ENCODE measurements at places on chromosomes 7 and 10.

- H3K27me3 ChIP-seq: no peaks in the 10 kb centered on the region
- no peak for DNase-seq
- no peaks in the 10 kb centered on the region for H3K4me1 ChIP-seq
- H3K4me3 ChIP-seq: no peak overlapping the region
- no peak overlapping the region for H3K27ac ChIP-seq
- H3K36me3 ChIP-seq: no peaks in the 10 kb centered on the region
These were observed 75.3 kb downstream of the HIP1 start for GRCh38 chr7:75663302-75663907.

- H3K4me3 ChIP-seq: no peak overlapping the region
- DNase-seq: no peak
- no peaks in the 10 kb centered on the region for H3K4me1 ChIP-seq
- H3K36me3 ChIP-seq: peaks cover 91% of the 10 kb centered on the region
These were observed 41.3 kb downstream of the WDR37 start for GRCh38 chr10:1097436-1097835.

DNA sequence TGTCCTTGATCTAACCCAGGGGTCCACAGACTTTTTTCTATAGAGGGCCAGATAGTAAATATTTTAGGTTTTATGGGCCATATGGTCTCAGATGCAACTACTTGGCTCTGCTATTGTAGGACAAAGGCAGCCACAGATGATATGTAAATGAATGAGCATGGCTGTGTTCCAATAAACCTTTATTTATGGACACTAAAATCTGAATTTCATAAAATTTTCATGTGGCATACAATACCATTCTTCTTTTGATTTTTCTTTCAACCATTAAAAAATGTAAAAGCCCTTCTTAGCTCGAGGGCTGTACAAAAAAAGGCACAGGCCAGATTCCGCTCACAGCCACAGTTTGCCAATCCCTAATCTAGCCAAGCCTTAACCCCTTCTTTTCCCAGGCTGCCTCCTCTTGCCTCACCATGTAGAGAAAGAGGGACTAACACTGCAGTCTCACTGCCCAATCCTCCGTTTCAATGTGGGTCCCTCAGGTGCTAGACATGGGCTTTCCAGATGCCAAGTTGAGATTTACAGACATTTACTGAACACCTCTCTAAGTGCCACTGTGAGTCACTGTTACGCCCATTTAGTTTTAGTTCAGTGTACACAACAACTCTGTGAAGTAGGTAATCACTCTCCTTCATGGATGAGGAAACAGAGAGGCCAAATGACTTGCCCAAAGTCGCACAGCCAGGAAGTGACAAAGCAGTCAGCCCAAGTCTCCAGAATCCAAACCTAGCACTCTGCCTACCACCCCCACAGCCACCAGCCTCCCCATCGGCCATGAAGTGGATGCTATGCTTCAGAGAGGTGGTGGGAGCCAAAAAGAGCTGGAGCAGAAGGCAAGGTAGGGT, 132.6 kb upstream of the PDLIM1 start:
- no peak overlapping the region for H3K27ac ChIP-seq
- no peak overlapping the region for H3K4me3 ChIP-seq
- no peaks in the 10 kb centered on the region for H3K36me3 ChIP-seq
- H3K27me3 ChIP-seq: no peaks in the 10 kb centered on the region

GRCh38 chr7:575425-576366, 56.0 kb upstream of the PDGFA start:
- DNase-seq: no peak
- H3K27ac ChIP-seq: no peak overlapping the region
- no peaks in the 10 kb centered on the region for H3K4me1 ChIP-seq

GRCh38 chr10:13473986-13474385, 54.8 kb downstream of the BEND7 start:
- H3K27ac ChIP-seq: no peak overlapping the region
- no peaks in the 10 kb centered on the region for H3K4me1 ChIP-seq
- H3K36me3 ChIP-seq: no peaks in the 10 kb centered on the region
- H3K4me3 ChIP-seq: no peak overlapping the region
- DNase-seq: no peak

DNA sequence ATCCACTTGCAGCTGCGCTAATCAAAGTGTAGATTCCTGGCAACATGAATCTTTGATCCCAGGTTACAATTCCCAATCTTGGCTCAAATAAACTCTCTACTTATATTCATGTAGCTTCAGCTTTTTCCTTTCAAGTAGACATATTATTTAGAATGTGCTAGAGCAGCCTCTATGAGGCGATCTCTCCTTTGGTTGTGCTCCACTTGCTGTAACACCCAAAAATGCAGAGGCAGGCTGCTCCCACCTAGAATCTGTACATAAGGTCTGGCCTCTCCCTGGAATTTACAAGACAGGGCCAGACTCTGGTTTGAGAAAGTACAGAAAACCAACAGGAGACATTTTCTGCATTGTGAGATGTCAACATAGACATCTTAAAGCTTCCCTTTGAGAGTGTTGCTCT, 23.1 kb downstream of the ZNF107 start:
- H3K4me3 ChIP-seq: no peak overlapping the region
- peaks cover 27% of the 10 kb centered on the region for H3K4me1 ChIP-seq
- H3K27ac ChIP-seq: no peak overlapping the region
- DNase-seq: no peak
- peaks cover 50% of the 10 kb centered on the region for H3K36me3 ChIP-seq

GRCh38 chr7:141679014-141679413, 23.0 kb downstream of the DENND11 start:
- H3K27me3 ChIP-seq: no peaks in the 10 kb centered on the region
- H3K36me3 ChIP-seq: peaks cover 40% of the 10 kb centered on the region
- H3K4me3 ChIP-seq: no peak overlapping the region
- DNase-seq: no peak
- no peaks in the 10 kb centered on the region for H3K4me1 ChIP-seq
- H3K27ac ChIP-seq: no peak overlapping the region

DNA sequence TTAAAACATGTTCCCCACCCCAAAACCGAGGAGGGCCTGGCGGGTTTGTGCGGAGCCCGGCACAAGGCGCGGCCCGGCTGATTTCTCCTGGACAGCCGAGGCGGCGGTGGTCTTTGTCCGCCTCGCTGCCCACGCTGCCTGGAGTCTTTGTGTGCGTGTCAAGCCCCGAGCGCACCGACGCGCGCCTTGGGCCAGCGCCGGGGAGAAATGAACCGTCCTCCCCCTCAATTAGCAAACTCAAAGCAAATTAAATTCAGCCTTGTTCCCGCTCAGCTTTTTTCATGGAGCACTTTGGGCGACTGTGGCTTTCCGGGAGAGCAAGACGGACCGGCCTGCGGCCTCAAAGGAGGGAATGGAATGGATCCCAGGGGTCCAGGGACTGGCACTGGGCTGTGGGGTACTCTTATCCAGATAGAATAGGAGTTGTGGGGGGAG, 4.1 kb downstream of the EMX2 start:
- H3K36me3 ChIP-seq: no peaks in the 10 kb centered on the region
- no peak for DNase-seq
- no peak overlapping the region for H3K27ac ChIP-seq
- H3K4me3 ChIP-seq: no peak overlapping the region
- peaks cover 89% of the 10 kb centered on the region for H3K27me3 ChIP-seq

- H3K4me3 ChIP-seq: no peak overlapping the region
- no peak overlapping the region for H3K27ac ChIP-seq
- no peaks in the 10 kb centered on the region for H3K4me1 ChIP-seq
- no peaks in the 10 kb centered on the region for H3K27me3 ChIP-seq
- H3K36me3 ChIP-seq: no peaks in the 10 kb centered on the region
These were observed 75.9 kb downstream of the SORBS1 start for GRCh38 chr10:95485056-95485844.

DNA sequence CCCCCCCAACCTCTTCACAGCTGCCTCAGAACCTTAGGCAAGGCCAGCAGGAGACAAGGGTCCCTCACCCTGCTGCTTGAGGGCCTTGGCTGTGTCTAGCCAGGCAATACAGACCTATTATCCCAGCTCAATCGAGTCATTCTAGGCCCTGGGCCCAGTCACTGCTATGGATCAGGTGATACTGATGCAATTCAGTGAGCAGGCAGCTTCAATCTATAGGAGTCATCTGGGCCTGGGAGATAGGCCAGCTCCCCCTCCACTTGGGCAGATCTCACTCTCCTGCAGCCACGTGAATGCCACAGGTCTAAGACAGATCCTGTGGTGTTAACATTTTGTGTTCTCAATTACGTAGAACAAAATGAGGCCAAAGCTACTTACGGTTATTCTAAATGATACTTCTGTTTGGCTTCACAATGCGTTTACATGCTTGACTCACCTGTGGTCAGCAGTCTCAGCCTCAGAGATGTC, 68.0 kb upstream of the LRRC4 start:
- H3K27ac ChIP-seq: no peak overlapping the region
- H3K36me3 ChIP-seq: peaks cover 5% of the 10 kb centered on the region
- H3K27me3 ChIP-seq: no peaks in the 10 kb centered on the region

DNA sequence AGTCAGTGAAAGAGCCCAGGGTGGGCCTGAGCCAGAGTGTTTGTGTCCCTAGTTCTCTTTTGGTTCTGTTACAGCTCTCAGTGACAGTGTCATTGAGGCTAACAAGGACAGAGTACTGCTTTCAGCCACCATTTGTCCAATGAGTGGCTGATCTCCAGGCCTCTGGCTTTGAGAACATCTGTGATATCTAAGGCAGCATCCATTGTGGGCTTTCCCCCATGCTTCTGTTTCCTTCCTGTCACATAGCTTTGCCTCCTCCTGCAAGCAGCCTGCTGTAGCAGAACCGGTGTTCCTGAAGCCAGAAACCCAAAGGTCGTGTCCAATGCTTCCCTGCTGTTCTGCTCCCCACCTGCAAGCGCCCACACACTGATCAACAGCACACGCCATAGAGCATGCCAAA, 68.4 kb downstream of the IKZF1 start:
- H3K36me3 ChIP-seq: peaks cover 95% of the 10 kb centered on the region
- H3K27me3 ChIP-seq: no peaks in the 10 kb centered on the region
- H3K4me1 ChIP-seq: peaks cover 81% of the 10 kb centered on the region
- no peak for DNase-seq

Measured in CD4-positive, alpha-beta T cell (primary cell).